ENCODE measurements at places on chromosomes 11 and 22. TPM values are rescaled to one million over a fixed set of nuclear protein-coding genes. Genes with fewer than 3 reads are reported as not detected.

GUCY1A2 gene
- total RNA-seq: 4.2 TPM

DNA sequence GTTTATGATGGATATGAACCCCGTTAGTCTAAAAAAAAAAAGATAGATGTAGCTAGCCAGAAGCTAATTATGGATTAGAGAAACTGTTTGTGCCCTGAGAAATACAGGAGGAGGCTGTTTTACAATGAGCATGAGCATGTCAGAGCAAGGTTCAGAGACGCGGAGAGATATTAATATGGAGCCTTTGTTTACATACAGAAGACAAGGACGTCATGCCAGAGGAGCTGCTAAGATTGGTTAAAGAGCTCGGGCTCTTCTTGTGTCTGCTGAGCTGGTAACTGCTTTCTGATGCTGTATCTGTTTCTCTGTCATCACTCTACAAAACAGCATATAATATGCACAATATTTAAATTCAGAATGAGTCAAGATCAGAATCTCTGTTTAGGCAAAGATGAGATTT, 24.9 kb upstream of the CCDC89 start:
- no peak for DNase-seq
- H3K27ac ChIP-seq: no peak overlapping the region
- no peaks in the 10 kb centered on the region for H3K36me3 ChIP-seq
- no peaks in the 10 kb centered on the region for H3K27me3 ChIP-seq

GRCh38 chr11:69439651-69440464, 41.6 kb upstream of the LINC01488 start:
- H3K4me1 ChIP-seq: peaks cover 28% of the 10 kb centered on the region
- no peak overlapping the region for H3K27ac ChIP-seq
- H3K36me3 ChIP-seq: no peaks in the 10 kb centered on the region
- no peak for DNase-seq
- no peak overlapping the region for H3K4me3 ChIP-seq
- H3K27me3 ChIP-seq: no peaks in the 10 kb centered on the region

GRCh38 chr11:119734788-119735187, 5.8 kb upstream of the NECTIN1 start:
- no peak overlapping the region for H3K4me3 ChIP-seq
- no peaks in the 10 kb centered on the region for H3K36me3 ChIP-seq
- H3K27me3 ChIP-seq: no peaks in the 10 kb centered on the region
- no peak overlapping the region for H3K27ac ChIP-seq
- H3K4me1 ChIP-seq: peaks cover 6% of the 10 kb centered on the region
- DNase-seq: no peak

- peak overlapping the region; percentile 90 for H3K27ac ChIP-seq
- peaks cover 20% of the 10 kb centered on the region for H3K4me1 ChIP-seq
- peak; percentile 66 for DNase-seq
- H3K4me3 ChIP-seq: peak overlapping the region; percentile 96
- H3K27me3 ChIP-seq: peaks cover 6% of the 10 kb centered on the region
These were observed 423 bp downstream of the PEX16 start for GRCh38 chr11:45917286-45917622.

- H3K27me3 ChIP-seq: no peaks in the 10 kb centered on the region
- peak overlapping the region; percentile 70 for H3K4me3 ChIP-seq
- peak overlapping the region; percentile 85 for H3K27ac ChIP-seq
- H3K4me1 ChIP-seq: peaks cover 18% of the 10 kb centered on the region
These were observed 839 bp downstream of the CBY1 start for GRCh38 chr22:38657045-38657909.

- no peak for DNase-seq
- no peak overlapping the region for H3K27ac ChIP-seq
- no peaks in the 10 kb centered on the region for H3K27me3 ChIP-seq
- H3K4me1 ChIP-seq: no peaks in the 10 kb centered on the region
- H3K4me3 ChIP-seq: no peak overlapping the region
These were observed 1260.9 kb downstream of the BRD1 start for GRCh38 chr22:48566741-48567140.

- no peaks in the 10 kb centered on the region for H3K36me3 ChIP-seq
- H3K4me1 ChIP-seq: no peaks in the 10 kb centered on the region
- no peak overlapping the region for H3K4me3 ChIP-seq
These were observed 10.5 kb downstream of the NIPSNAP1 start for GRCh38 chr22:29570456-29570855.

PTPN5 gene
- 1.8 TPM for total RNA-seq

DNA sequence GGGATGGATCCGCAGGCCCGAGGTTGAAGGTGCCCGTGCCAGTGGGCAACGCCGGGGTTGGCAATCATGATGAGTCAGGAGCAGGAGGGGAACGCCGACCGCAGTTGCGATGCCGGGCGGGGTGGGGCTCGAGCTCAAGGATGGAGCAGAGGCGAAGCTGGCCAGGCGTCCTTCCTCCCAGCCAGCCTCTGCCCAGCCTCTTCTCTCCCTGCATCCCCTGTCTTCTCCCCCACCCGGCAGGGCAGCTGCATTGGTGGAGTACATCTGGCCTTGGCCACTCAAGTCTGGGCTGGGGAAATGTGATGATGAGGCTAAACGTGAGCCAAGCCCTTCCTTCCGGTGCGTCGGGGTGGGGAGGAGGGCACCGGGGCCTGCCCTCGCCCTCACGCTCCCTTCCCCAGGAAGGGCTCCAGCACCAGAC, 3.9 kb downstream of the IFITM10 start:
- no peak overlapping the region for H3K27ac ChIP-seq
- DNase-seq: peak; percentile 32
- H3K36me3 ChIP-seq: no peaks in the 10 kb centered on the region
- no peaks in the 10 kb centered on the region for H3K27me3 ChIP-seq
- peaks cover 17% of the 10 kb centered on the region for H3K4me1 ChIP-seq
- H3K4me3 ChIP-seq: no peak overlapping the region

GAB4 gene
- total RNA-seq: not detected

- no peak for DNase-seq
- no peaks in the 10 kb centered on the region for H3K4me1 ChIP-seq
- H3K27me3 ChIP-seq: no peaks in the 10 kb centered on the region
- H3K36me3 ChIP-seq: no peaks in the 10 kb centered on the region
These were observed 545.9 kb upstream of the ARHGAP42 start for GRCh38 chr11:100141201-100141600.

ELF5 gene
- total RNA-seq: 1.2 TPM

KDM4D gene
- total RNA-seq: not detected

DNA sequence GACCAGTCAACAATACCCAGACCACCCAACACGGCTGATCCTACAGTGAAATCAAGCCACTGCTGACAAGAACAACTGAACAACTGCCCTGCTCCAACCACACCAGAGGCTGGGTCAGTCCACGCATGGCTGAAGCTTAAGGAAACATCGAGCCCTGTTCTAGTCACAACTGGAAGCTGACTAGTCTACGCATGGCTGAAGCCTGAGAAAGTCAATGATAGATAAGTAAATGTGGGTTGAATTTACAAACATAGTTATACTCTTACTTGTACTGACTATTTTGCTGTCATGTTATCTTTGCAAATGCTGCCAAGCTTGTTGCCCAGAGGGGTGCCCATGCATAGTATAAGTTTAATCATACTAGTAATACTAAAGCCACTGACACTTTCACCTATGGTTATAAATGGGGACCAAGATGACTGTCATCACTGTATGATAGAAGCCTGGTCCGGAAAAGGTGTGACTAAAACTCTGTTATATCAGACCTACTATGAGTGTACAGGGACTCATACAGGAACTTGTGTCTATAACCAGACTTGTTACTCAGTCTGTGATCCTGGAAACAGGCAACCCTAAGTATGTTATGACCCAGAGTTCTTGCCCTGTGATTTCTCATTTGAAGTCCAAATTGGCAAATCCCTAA, 43.4 kb upstream of the GLYAT start:
- H3K27ac ChIP-seq: no peak overlapping the region
- no peaks in the 10 kb centered on the region for H3K36me3 ChIP-seq
- H3K4me1 ChIP-seq: no peaks in the 10 kb centered on the region
- no peak for DNase-seq
- H3K4me3 ChIP-seq: no peak overlapping the region
- H3K27me3 ChIP-seq: no peaks in the 10 kb centered on the region

- no peak overlapping the region for H3K27ac ChIP-seq
- H3K27me3 ChIP-seq: no peaks in the 10 kb centered on the region
- DNase-seq: no peak
- no peaks in the 10 kb centered on the region for H3K36me3 ChIP-seq
- no peak overlapping the region for H3K4me3 ChIP-seq
- H3K4me1 ChIP-seq: no peaks in the 10 kb centered on the region
These were observed 89.0 kb downstream of the OPCML start for GRCh38 chr11:133443206-133443747.

VSIG10L2 gene
- 0.13 TPM for total RNA-seq

MS4A2 gene
- 2.3 TPM for total RNA-seq

DNA sequence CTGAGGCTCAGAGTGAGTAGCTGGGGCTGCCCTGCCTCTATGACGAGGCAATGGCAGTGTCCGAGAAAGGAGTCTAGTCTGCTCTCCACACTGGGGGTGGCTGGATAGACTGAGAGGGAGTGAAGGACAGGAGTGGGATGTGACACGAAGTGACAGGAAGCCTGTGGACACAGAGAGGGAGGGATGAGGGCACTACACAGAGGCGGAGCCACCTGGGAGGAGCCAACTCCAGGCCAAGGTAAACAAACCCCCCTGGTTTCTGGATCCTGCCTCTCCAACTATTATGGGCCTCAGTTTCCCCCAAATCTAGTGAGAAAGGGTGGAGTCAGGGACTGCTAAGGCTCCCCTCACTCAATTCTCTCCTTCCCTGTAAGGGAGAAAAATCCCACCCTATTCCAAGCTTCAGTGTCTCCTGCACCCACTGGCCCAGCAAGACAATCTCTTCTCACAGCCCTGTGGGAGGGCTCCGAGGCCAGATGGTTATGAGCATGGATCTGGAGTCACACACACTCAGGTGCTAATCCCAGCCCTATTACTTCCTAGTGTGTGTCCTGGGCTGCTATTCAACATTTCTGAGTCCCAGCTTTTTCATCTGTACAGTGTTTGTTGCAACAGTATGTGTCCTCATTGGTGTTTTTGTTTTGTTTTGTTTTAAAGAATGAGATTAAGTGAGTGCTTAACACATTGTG, 24.9 kb downstream of the ASPHD2 start:
- no peak overlapping the region for H3K4me3 ChIP-seq
- peaks cover 72% of the 10 kb centered on the region for H3K36me3 ChIP-seq
- no peak for DNase-seq
- no peaks in the 10 kb centered on the region for H3K4me1 ChIP-seq
- no peaks in the 10 kb centered on the region for H3K27me3 ChIP-seq

DNA sequence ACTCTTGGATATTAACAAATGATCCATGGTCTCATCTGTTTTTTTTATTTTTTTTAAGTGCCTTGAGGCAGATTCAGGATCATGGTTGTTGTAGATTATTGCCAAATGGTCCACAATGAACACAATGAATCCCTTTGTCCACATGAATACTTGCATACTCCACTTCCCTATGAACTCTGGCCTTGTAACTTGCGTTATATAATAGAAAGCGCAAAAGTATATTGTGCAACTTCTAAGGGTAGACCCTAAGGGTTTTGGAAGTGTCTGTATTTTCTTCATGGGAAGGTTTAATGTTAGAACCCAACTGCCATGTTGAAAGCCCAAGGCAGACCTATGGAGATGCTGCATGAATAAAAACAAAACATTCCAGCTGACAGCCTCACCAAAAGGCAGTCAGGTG, 8.1 kb upstream of the OR5AL1 start:
- H3K4me3 ChIP-seq: no peak overlapping the region
- H3K27me3 ChIP-seq: no peaks in the 10 kb centered on the region
- H3K36me3 ChIP-seq: no peaks in the 10 kb centered on the region
- no peaks in the 10 kb centered on the region for H3K4me1 ChIP-seq
- H3K27ac ChIP-seq: no peak overlapping the region

DNA sequence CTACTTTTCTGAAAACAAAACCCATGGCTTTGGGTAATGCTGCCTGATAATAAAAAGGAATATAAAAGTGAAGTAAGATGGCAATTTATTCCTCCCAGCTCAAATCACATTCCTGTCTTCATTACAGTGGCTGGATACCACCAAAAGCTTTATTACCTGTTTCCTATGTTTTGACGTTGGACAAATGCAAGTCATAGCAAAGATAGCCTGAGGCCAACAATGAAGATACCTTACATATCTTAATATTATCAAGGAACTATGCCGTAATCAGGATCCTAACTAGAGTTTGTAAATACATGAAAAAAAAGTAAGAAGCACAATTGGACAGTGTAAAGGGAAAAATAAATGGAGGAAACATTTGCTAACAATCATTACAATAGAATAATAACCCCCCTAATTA, 202.4 kb downstream of the SOX6 start:
- no peak for DNase-seq
- no peaks in the 10 kb centered on the region for H3K36me3 ChIP-seq
- no peak overlapping the region for H3K27ac ChIP-seq
- H3K4me3 ChIP-seq: no peak overlapping the region
- H3K27me3 ChIP-seq: no peaks in the 10 kb centered on the region

KRTAP5-9 gene
- total RNA-seq: not detected

PTS gene
- total RNA-seq: 21.0 TPM

DNA sequence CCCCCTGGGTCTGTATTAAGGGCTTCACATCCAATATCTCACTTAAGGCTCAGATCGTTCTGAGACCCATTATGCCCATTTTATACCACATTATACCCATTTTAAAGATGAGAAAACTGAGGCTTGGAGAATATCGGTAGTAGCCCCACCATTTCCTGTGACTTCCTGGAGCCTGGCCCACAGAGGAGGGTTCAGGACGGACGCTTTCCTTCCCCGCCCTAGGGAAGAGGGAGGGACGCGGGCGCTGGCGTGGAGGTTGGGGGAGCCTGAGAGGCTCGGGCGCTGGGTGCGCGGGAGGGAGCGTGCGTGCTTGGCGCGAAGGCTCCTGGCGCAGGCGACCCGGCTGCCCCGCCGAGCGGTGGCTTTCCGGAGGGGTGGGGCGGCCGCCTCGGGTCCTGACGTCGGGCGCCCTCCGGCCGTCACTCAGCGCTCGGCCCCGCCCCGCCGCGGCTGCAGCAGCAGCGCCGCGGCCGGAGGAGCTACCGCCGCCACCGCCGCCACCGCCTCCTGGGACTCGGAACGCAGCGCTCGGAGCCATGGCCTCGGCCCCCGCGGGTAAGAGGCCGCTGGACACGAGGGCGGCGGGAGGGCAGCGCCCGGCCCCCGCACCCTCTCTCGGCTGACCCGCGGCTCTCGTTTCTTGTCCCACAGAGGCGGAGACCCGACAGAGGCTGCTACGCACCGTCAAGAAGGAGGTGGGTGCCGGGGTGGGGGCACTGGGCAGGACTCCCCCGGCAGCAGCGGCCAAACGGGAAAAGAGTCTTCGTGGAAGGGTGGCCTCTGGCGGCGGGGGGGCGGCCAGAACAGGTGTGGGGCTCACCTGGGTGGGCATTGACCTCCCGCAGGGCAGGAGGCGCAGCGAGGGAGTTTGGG, at the start of gene SGSM1:
Gene SGSM1 (plus strand): TSS at position 422 of the 873 bp plus-strand sequence. CDS start 115 bp downstream, at position 537.
- peak; percentile 96 for DNase-seq
- peaks cover 6% of the 10 kb centered on the region for H3K4me1 ChIP-seq
- H3K27ac ChIP-seq: peak within 1 kb of the TSS; percentile 76
- H3K27me3 ChIP-seq: no peaks in the 10 kb centered on the region

DNA sequence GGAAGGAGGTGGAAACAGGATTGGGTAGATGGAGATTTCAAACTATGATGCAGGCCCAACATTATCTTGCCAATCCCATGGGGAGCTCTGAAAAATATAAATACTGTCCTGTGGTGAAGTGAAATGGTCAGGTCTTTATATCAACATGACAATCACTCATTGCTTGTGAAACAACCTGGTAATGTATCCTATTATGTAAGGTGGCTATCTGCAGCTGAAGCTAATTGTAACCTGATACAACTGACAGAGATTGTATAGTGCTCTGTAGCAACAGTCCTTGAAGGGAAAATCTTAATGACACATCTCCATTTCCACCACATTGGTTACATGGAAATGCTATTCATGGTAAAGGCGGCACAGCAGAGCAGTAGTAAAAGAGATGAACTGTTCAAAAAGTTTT, 20.7 kb upstream of the CHORDC1 start:
- H3K36me3 ChIP-seq: no peaks in the 10 kb centered on the region
- H3K27me3 ChIP-seq: no peaks in the 10 kb centered on the region
- DNase-seq: no peak
